ENCODE measurements at places on chromosomes 7 and 10.

DNA sequence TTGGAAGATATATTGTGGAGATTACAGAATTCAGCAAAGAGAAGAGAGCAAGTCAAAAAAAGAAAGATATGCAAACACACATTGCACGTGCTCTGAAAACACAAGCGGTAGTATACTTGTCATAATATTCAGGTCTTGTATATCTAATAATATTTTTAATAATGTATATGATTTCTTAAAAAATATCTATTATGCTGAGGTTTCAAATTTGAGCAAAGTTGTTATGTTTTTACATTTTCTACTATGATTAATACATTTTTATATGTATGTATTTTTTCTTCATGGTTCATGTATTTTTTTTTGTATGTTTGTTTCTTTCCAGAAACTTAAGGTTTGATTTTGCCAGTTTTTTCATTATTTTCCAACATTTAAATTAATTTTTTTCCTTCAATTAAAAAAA, 752.4 kb upstream of the VSTM2A start:
- no peak for DNase-seq

- DNase-seq, result no peak
Observed at GRCh38 chr10:131490991-131491594, 179.6 kb upstream of the TCERG1L start.

DNA sequence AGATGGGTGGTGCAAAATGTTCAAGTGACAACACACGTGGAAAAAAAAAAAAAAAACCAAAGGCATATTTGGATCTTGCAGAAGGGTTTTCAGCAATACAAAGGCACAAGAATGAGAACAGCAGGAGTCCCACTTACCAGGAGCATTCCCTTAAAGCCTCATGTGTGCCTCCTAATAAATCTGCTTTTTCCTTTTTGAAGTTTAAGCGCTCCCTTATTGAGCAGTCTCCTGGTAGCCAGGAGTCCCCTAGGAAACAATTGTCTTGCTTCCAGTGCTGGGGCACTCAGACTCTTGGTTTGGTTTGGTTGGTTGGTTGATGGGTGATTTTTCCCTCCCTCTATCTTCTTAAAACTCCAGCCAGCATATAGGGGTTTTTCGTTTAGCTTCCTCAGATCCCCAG, 321.8 kb upstream of the NFE2L3 start:
- no peak for DNase-seq

DNA sequence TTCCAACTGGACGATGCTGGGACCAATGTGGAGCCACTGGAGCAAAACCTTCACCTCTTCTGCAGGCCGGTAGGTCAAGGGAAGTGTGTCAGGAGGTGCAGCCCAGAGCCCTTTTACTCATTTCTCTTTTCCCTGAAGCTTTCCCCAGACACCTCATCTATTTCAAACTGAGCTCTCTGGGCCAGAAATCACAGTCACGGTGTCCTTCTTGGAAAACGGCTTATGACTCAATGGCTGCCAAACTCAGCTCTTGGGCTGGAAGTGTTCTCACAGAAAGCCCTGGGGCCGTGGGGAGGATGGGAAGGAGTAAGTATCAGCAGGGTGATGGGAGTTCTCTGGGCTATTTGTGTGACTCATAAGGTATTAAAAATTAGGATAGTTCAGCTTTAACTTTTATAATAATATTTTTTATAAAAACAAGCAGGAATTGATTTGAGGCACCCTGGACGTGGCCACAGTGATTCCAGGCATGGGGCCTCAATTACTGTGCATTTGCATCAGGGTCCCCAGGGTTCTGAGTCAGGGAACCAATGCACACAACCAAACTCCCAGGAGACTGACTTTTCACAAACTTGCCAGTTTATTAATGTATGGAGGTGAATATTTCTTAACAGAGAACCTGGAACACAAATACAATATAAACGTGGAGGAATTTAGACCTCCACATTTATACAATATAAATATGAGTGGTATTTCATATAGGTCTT, 187.4 kb upstream of the TMEM72 start:
- peak; percentile 95 for DNase-seq

DNA sequence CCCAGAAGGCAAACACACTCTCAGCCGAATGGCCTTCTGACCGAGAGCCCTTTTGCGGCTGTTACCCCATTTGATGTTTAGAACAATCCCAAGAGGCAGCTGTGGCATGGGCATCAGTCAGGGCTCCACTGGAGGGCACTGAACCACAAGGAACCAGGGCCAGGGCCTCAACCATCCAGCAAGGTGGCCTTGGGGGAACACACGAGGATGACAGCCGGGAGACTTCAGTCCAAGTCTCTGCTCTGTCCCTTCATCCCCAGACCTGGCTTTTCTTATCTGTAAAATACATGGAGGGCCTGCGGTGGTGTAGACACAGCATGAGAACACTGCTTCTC, 63.6 kb upstream of the INSIG1 start:
- DNase-seq, result no peak

DNA sequence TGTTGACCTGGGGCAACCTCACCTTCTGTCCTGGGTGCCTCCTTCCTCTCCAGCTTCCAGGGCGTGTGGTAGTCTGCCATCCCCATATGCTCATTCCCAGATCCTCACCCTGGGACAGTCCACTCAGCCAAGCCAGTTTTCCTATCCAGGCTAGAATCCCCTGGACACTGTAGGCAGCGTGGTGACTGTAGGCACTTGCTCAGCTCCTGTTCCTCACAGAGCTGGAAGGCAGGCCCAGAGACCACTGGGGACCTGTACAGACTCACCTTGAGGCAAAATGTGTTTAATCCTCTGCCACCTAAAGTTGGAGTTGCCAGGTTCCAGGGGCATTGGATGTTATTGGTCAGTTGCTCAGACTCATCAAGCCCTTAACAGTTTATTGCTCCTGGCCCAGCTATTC, 2.4 kb upstream of the GRID1 start:
- no peak for DNase-seq

GRCh38 chr7:7452652-7453051, 83.0 kb downstream of the COL28A1 start:
- no peak for DNase-seq

DNA sequence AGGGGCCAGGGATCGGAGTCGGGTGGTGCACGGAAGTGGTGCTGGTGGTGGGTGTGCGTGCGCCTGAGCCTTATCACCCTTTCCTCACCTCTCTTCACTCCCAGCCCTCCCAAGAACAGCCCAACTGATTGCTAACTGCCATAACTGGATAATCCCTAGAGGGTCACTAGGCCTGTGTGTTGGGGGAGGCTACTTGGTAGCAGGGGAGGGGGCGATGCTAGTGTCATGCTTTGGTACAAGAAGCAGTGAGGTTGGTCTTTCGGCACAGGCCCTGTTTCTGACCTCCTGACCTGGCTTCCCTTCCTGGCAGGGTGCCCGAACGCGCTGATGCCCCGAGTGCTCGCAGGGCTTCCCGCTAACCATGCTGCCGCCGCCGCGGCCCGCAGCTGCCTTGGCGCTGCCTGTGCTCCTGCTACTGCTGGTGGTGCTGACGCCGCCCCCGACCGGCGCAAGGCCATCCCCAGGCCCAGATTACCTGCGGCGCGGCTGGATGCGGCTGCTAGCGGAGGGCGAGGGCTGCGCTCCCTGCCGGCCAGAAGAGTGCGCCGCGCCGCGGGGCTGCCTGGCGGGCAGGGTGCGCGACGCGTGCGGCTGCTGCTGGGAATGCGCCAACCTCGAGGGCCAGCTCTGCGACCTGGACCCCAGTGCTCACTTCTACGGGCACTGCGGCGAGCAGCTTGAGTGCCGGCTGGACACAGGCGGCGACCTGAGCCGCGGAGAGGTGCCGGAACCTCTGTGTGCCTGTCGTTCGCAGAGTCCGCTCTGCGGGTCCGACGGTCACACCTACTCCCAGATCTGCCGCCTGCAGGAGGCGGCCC, 652 bp downstream of the KAZALD1 start:
- peak; percentile 69 for DNase-seq

DNA sequence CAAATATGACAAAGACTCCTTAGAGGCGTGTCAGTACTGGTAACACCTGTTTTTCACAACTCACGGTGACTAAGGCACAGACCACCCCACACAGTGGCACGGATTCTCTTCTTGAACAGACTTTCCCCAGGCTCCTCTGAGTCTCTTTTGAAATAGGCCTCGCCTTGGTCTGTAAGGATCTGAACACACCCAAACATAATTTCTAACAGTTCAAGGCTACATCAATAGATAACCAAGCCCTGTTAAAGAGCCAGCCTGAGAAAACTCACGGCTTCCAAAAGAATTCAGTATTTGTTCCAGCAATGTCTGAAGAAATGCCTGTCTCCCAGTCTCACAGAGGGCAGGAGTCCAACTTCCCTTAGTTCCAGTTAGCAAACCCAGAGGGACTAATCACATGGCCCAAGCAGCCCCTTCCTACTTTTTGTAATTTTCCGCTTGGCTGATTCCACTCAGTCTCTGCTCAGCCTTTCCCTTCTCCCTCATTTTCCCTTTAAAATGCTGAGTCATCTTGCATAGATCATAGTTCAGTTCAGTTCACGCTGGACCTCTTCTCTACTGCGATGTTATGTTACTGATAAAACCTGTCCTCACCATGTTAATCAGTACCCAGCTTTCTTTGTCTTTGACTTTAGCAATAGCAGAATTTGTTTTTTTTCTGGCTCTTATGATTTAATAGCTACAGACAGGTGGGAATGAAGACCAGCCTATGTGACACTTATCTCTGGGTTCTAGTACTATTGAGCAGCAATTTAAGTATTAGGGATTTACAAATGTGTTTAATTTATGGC, 22.6 kb upstream of the AKR1C3 start:
- DNase-seq, result peak; percentile 95
